Lower leg skin (tissue), 4 donors: ENCODE measurements at places on chromosomes 4 and X. TPM values are rescaled to one million over a fixed set of nuclear protein-coding genes. Genes with fewer than 3 reads are reported as not detected.

DNA sequence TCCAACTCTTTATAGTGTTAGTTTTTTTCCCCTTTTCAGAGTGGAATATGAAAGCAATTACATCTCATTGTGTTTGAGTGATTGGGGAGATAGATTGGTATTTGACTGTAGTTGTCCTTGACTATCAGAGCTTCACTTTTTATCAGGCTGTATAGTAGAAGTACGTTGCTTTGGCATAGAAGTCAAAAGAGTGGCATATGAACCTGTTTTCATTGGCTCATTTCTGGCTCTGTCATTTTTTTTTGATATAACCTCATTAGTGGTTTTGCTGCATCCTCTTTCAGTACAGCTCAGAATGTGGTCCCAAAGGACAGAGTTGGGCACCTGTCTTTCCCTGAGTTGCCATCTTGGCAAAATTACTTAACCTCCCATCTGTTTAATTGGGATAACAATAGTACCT, 1.4 kb downstream of the TMA16 start:
- no peak for DNase-seq

DNA sequence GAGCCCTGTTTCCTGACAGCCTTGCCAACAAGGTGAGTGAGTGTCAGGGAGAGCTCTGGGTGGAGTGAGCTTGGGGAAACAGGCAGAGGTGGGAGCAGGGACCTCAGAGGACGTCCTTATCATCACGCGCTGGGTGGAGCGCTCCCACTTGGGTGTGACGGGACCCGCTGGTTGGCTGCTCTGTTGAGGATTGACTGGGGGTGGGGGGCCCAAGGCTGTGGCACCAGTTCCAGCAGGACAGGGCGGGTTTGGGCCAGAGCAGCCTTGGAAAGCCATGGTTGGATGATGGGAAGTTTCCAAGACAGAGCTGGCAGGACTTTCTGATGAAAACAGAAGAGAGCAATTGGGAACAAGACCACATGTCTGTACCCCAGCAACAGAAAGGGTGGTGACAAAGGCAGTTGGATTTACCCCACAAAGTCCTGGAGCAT, 3.0 kb upstream of the PCGF3 start:
- no peak for DNase-seq

XK gene
- total RNA-seq = 2.5 TPM

PRR32 gene
- total RNA-seq = not detected

SSX1 gene
- total RNA-seq = not detected

DNA sequence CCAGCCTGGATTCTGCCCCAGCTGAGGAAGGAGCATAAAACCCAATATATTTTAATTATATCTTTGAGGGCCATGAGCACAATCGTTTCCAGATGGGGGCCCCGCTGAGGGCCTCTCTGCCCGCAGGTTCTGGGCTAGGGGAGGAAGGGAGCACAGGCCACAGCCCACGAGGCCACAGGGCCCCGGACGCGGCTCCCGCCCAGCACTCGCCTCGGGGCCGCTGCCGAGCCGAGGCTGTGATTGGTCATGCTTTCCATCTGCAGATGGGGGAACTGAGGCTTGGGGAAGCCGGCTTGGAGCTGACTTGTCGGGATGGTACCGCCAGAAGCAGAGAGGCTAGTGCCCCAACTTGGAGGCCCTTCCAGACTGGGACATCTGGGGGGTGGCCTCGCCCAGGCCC, 34.0 kb downstream of the TACC3 start:
- DNase-seq = no peak

ARSJ gene
- 1.2 TPM for total RNA-seq

KCNIP4 gene
- not detected for total RNA-seq

DNA sequence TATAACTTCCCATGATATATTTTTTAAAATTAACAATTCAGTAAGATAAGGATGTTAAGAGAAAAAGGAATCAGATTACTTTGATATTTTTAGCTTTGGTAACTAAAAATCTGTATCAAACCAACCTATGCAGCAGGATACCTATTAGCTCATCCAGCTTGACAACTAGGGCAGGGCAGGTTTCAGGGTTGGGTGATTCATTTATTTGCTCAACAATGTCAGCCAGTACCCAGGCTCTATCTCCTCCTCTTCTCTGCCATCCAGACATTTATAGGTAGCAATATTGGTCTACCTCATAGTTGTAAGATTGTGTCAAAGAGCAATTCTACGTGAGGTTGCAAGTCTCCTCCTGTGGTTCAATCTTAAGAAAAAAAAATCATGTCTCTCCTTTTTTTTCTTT, 421.9 kb downstream of the ANKRD50 start:
- no peak for DNase-seq

DNA sequence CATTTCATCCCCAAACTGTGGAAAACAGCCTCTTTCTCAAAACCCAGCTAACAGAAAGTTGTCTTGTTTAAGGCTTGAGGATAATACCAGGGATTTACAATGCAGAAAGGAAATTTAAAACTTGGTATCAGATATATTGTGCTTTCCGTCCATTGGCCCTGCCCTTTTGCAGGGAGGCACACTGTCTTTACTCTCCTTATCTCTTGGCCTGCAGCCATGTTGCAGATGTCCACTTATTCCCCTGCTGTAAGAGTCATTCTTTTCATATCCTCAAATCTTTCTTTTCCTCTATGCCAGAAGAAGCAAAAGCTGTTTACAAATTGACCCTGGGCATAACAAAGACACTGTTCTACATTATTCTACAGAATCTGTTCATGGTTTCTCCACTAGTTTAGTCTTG, 75.6 kb upstream of the DYNLT3 start:
- no peak for DNase-seq

- no peak for DNase-seq
These were observed 551.2 kb upstream of the PABPC5 start for GRCh38 chrX:90883479-90883878.

GRCh38 chrX:42778096-42778495, at the start of gene PPP1R2C:
PPP1R2C (minus strand) TSS chrX:42778163; CDS start chrX:42778079, 84 bp downstream.
- DNase-seq = no peak

DNA sequence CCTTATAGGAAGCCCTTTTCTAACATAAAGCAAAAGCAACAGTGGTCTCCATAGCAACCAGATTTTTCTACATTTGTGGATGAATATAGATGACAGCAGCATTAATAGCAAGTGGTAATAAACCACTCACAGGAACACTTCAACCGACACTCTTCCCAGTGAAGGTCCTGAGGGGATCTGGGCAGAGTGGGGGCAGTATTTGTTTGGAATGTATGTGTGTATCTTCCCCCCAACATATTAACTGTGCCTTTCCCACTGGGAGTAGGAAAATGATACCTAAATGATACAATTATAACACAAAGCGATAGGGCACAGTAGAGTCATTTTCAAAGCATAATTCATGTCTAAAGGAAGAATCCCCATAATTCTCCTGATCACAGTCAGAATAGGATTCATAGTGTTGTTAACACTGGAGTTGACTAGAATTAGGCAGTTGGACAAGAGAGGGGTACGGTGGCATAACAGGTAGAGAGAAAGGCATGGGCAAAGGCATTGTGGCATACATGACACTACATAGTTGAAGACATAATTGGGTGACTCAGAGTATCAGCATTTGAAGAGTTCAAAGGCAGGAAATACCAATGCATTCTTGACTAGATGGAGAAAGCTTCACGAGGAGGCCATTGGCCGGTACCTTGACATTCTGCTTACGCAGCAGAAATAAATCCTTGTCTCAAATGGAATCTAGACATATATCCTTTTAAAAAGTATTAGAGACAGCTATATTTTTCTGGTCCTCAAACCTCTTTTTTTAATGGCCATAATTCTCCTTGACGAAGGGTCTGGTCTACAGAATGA, 15.2 kb downstream of the CAPN6 start:
- no peak for DNase-seq
